ENCODE measurements at places on chromosomes 5 and 9. TPM values are rescaled to one million over a fixed set of nuclear protein-coding genes. Genes with fewer than 3 reads are reported as not detected.

- no peak for DNase-seq
These were observed 23.9 kb downstream of the MED27 start for GRCh38 chr9:132055756-132056155.

SCAMP1 gene
- 53.6 TPM for total RNA-seq

DNA sequence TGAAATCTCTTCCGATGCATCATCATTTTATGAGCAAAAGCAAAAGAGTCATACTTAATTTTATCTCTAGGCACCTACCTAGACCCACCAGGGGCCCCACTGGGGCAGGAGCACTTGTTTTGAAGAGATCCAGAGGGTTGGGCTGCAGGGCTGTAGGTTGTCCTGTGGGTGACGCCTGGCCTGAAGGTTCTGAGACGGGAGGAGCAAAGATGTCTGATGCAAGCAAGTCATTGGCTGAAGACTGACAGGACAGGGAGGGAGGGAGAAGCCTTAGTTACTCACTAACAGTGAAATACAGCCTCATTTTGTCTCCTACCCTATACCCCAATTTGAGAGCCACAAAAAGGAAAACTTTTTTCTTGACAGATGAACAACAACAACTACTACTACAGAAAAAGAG lies 17.1 kb upstream of the C9 start:
- DNase-seq, result no peak

DTWD2 gene
- total RNA-seq, result 4.1 TPM

- DNase-seq, result no peak
These were observed 181.1 kb downstream of the YTHDC2 start for GRCh38 chr5:113694576-113694975.

GRCh38 chr5:164504141-164504772 lies 998.8 kb downstream of the MAT2B start:
- DNase-seq, result peak; percentile 30

GRCh38 chr9:78325343-78325742 lies 28.4 kb downstream of the PSAT1 start:
- DNase-seq, result peak; percentile 30

DNA sequence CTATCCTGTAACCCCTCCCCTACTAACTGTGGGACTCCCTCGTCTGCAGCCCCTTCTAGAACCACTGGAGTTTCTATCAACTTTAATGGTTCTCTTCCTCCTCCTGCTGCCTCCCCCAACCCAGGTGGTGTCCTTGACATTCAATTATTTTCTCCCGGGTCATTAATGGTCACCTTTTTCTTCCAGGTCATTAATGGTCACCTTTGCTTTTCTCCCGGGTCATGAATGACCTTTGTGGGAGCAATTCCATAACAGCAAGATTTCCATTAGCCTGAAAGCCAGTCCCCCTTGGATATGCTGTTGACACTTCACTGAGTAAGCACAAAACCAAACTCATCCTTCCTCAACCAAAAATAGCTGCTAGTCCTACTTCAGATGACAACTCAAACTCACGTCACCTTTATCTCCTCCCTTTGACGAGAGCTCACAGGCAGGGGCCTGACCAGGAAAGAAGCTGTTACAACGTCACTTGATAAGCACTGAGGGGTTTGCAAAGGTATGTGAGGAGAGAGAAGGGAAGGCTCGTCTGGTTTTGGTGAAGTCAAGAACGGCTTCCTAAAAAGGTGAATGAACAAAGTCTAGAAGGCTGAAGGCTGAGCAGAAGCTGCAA lies 10.9 kb downstream of the CCDC127 start:
- no peak for DNase-seq

GRCh38 chr5:177557796-177558195 lies 3.4 kb upstream of the FAM193B start:
- DNase-seq, result no peak

- no peak for DNase-seq
These were observed 6.1 kb downstream of the NOTCH1 start for GRCh38 chr9:136539427-136540421.

IFNA6 gene
- not detected for total RNA-seq

QRFP gene
- not detected for total RNA-seq

DNA sequence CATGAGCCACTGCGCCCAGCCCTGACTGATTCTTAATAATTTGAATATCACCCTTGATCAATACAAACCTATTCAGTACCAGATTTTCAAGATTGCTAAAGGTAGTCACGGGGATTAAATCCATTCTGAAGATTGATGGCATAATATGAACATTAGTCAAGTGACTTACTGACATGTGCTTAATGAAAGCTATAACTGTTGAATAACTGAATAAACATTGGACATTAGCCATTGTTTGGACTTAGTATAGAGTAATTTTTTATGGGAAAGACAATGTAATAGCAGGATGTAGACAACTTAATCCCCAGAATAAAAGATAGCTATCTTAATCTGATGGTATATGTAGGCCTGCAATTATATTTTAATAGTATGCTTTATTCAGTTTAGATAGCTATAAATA lies 35.0 kb upstream of the VPS13A start:
- DNase-seq, result no peak

GRCh38 chr5:42720251-42720650 lies 36.4 kb upstream of the CCDC152 start:
- DNase-seq, result peak; percentile 68

ABO gene
- total RNA-seq, result not detected

GRCh38 chr5:135576075-135576599 lies 2.7 kb downstream of the CXCL14 start:
- DNase-seq, result no peak

TICAM2 gene
- total RNA-seq, result 6.4 TPM

GRCh38 chr5:61735531-61735930 lies 403.5 kb downstream of the ZSWIM6 start:
- no peak for DNase-seq

HMMR gene
- 70.5 TPM for total RNA-seq

GALNT12 gene
- 3.2 TPM for total RNA-seq

- DNase-seq, result no peak
These were observed 581.6 kb upstream of the CDH9 start for GRCh38 chr5:27619982-27620381.

ANGPTL2 gene
- total RNA-seq, result 36.3 TPM

DNA sequence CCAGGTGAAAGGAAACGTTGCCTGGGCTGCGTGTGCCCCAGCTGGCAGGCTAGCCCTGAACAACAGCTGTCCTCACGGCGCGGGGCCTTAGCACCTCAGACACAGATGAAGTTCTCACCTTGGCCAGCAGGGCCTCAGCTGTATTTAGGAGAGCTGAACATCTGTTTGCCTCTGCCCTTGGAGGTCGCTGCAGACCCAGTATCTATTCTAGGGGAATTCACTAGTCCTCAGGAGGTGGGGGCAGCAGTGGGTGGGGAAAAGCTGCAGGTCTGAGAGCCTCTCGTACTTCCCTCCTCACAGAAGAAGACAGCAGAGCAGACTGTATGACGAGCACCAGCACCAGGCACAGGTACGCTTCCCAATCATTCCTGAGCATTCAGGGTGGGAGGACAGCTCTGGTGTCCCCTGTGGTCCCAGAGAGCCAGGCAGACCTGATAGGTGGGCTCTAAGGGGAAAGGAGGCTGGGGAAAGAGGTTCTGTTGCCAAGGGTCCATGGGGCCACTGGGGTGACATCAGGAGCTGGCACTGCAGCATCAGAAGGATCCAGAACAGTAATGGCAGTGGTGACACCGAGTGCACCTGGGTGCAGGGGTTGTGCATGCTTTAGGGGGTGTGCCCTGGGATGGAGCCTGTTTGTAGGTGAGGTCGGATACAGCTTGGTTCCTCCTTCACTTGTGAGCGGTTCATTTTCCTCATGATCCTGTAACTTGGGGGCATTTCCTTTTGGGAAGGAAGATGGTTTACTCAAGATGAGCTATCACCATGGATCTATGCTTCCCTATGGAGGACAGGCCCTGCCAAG lies 13.8 kb downstream of the CD74 start:
- DNase-seq, result no peak

TAF1L gene
- not detected for total RNA-seq

DNA sequence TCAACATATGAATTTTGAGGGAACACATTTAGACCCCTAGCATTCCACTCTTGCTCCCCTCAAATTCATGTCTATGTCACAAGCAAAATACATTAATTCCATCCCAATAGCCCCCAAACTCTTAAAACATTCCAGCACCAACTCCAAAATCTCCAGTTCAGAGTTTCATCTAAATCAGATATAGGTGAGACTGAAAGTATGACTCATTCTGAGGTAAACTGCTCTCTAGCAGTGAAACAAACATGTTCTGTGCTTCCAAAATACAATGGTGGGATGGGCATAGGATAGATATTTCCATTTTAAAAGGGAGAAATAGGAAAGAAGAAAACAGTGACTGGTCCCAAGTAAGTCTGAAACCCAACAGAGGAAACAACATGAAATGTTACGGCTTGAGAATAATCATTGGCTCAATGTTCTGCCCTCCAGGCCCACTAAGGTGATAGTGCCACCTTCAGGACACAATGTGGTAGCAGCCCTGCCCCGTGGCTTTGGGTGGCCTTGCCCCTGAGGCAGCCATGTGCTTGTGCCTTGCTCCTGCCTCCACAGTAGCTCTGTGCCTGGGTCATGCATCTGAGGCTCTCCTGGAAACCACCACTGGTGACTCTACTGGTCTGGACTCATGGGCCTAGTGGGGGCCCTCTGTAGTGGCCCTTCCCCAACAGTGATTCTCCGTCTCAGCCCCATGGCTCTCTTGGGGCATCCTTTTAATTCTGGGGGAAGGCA lies 36.4 kb upstream of the IPPK start:
- peak; percentile 44 for DNase-seq

DNA sequence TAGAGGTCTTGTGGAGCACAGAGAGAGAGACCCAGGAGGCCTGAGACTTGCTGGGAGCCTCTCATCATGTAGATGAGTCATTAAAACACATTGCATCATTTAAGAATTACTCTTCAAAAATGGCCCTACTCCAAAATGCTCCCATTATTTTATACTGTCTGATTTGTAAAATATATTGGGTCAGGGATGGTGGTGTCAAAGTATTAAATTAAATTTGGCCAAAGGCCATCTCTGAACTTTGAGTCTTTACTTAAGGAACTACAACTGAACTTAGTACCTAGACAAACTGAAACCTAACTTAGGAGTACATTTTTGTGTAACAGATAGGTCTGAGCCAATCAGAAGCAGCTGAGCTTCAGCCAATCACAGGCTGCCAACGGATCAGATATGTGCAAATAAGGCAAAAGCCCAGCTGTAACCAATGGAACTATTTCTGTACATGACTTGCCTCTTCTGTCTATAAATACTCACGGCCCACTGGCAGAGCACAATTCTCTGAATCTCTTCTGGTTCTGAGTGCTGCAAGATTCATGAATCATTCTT lies 657.2 kb downstream of the TLE1 start:
- peak; percentile 95 for DNase-seq

CBY3 gene
- total RNA-seq, result not detected

- DNase-seq, result no peak
These were observed 120.0 kb upstream of the KLF9 start for GRCh38 chr9:70534471-70534870.

DNA sequence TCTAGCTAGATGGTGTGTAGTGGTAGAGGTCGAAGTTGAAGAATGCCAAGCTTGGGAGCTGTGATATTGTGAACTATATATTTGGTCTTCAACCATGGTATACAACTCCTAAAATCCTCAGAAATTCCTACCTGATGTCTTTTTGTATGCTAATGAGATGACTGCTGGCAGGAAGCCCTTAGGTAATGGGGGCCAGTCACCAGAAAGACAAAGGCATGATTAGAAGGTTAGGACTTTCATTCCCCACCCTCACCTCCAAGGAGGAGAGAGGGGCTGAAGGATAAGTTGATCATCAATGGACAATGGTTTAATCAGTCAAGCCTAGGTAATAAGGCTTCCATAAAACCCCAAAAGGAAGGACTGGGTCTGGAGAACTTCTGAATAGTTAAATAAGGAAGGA lies 285.7 kb upstream of the POU5F2 start:
- no peak for DNase-seq

NDUFAF2 gene
- total RNA-seq, result 43.5 TPM

GRCh38 chr5:75656311-75657003 lies 45.2 kb downstream of the ANKDD1B start:
- peak; percentile 63 for DNase-seq

DNA sequence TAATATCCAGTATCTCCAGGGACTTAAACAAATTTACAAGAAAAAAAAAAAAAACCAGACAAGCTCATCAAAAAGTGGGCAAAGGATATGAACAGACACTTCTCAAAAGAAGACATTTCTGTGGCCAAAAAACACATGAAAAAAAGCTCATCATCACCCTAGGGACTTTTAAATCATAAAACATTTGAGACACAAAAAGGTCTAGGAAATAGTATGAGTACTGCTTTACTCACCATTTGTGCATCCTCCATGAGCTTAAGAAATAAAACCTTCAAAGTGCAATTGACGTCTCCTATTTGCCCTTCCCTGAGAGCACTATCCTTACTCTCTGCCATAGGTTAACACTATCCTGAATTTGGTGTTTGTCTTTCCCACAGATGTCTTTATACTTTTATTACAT lies 193.7 kb upstream of the NREP start:
- peak; percentile 53 for DNase-seq

IL5 gene
- total RNA-seq, result not detected

DNA sequence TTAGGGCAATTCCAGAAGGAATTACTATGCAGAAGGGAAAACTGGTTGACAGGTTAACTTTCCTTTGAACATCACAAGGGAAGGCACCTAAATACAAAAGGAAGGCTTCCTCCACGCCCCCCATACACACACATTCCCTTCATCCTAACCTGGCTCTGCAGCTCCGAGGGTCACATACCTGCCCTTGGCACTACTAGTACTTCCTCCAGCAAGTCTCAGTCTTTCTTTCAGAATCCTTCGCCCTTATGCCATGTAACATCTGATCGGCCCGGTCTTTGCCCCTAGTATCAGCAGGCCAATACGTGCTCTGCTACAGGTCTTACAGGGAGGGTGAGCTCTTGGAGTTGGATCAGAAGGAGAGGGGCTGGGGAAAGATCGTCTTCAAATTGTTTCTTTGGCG lies 1.6 kb upstream of the MARCHF6 start:
- no peak for DNase-seq

DNA sequence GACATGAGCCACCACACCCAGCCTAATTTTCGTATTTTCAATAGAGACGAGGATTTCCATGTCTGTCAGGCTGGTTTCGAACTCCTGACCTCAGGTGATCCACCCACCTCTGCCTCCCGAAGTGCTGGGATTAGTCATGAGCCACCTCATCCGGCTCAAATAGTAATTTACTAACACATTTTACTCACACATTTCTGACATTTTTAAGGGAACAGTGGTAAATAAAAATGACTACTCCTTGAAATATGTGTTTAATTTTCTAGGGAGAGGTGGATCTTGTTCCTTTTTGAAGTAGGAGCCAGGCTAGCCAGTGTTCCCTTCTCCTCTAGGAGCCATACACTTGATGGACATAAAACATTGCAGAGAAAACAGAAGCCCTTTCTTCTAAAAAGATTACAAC lies 55.2 kb upstream of the ERBIN start:
- DNase-seq, result peak; percentile 61

TMC1 gene
- 0.29 TPM for total RNA-seq

- DNase-seq, result peak; percentile 23
These were observed 371.0 kb downstream of the CSNK1G3 start for GRCh38 chr5:123882965-123883345.

RASGEF1C gene
- 0.24 TPM for total RNA-seq

DAPK1 gene
- total RNA-seq, result 0.12 TPM

DNA sequence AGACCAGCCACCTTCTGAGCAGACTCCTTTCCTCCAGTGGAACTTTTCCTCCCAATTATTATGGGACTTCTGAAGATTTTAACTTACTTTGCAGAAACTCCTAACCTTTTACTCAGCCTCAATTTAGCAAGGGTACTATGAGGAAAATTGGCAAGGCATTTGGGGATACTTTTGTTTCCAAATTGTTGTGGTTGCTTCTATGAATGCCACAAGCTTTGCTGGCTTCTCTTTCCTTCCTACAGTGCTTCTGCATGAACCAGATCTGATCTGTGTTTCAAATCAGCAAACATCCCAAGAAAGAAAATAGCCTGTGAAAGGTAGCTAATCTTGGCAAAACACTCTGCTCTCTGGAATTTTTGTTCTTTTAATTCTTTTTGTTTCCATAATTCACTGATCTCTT lies 57.3 kb upstream of the TAF11L2 start:
- DNase-seq, result no peak

All from RPMI7951 (cell line).